ENCODE measurements at places on chromosomes 12 and 14.
A peak's percentile ranks its signal among the peaks of the same experiment; 100 is the strongest.

DNA sequence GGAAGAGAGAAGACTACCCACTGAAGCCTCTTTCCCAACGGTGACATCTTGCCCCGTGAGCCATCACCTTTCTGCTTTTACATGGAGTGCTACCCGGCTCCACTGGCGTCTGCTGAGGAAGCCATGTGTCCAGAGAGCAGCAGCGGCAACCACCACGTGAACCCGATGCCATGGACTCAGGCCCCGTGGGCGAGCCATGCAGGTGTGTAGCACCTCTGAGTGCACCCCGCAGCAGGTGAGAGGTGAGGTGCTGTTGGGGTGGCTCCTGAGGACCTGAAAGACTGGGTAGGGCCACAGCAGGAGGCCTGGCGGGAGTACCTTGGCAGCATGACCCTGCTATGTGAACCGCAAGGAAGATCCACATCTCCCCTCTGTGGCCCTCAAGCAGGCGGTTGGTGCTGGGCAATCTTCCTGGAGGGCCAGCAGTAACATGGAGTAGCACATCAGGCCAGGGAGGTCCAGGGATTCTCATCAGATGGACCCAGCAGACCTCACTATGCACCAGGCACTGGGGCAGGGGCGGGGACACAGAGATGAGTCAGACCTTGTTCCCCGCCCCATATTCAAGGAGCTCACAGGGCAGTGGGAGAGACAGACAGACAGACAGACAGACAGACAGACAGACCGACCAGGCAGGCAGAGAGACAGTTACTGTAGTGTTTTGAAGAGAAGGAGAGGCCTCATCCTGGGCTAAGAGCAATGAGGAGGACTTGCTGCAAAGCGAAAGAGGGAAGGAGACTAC, 129.6 kb downstream of the PAPOLA start:
- no peak for DNase-seq

DNA sequence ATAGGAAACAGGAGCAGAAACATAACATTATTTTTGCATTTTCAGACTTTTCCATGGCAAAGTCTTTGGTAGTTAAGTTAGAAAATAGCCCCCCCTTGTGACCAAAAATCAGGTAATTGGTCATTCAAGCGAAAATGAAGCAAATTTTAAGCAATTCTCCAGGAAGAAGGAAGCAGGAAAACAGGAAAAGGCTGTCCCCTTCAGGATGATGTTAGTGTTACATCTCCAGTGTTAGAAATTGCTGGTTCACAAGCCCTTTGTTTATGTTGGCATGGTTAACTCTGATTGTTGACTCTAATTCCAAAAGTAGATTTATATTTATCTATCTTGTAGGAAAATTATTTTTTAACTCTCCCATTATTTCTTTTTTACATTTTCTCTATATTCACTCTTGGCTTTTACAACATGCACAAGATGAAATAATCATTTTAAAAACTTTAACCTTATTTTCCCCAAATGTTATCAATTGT, 18.8 kb upstream of the GAS2L3 start:
- no peak for DNase-seq

DNA sequence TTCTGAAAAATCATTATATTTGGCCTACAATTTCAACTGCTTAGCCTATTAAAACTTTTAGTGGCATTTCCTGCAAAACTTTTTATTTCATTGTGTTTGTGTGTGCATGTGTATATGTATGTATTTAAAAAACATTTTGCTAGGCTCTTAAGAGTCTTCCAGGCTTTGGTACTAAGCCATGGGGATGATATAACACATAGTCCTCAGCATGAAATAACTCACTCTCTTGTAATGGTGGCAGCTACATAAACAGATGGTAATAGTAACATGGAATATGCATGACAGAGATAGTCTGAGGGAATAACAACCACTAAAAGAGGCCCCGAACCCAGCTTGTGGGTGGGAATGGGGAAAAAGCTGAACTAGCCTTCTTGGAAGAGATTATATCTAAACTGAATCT, 141.4 kb downstream of the TTLL5 start:
- no peak for DNase-seq

- no peak for DNase-seq
These were observed 209.7 kb downstream of the BCAT1 start for GRCh38 chr12:24739106-24739779.

- DNase-seq: no peak
These were observed 5.5 kb downstream of the ZFP36L1 start for GRCh38 chr14:68787092-68787992.

- DNase-seq: no peak
These were observed 218.9 kb downstream of the ACSS3 start for GRCh38 chr12:81296556-81297305.

- DNase-seq: no peak
These were observed at the start of gene BDKRB1 for GRCh38 chr14:96255501-96256366. BDKRB1 (plus strand) TSS chr14:96256210; CDS start chr14:96263683, 7,473 bp downstream.

- peak; percentile 71 for DNase-seq
These were observed 28.4 kb upstream of the GPR132 start for GRCh38 chr14:105093431-105094192.

DNA sequence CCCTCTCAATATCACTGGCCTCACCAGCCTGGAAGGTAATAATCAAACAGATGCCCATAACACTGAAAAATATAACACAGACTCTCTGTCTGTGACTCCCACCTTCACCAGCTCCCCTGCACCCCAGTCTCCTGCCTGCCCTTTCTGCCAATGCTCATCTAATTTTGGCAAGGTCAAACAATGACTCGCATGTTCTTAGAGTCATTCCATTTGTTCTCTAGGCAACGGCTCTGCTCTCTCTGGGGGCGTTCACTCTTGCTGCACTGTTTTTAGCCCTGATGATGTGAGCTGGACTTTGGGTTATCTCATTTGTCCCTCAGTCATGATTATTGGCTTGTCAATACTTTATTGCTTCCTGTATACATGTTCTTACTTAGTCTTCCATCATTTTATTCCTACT, 691.8 kb downstream of the FLRT2 start:
- no peak for DNase-seq

DNA sequence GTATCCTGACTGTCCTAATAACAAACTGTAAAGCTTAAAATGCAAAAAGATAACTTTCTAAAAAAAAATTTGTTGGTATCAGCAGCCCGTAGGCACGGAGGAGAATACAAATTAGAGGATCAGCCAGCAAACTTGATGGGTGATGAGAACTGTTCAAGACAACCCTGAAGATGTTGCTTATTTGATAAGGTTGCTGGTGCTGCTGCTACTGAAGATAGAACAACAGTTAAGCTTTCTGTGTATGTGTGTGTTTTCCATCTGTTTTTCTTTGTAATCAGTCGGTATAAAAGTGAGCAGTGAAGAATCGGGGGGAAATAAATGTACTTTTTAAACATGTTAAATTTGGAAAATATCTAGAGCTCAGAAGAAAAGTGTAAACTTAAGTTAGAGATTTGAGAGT, 67.4 kb upstream of the POC1B start:
- no peak for DNase-seq

GRCh38 chr12:27919671-27920235, 52.8 kb downstream of the PTHLH start:
- no peak for DNase-seq

DNA sequence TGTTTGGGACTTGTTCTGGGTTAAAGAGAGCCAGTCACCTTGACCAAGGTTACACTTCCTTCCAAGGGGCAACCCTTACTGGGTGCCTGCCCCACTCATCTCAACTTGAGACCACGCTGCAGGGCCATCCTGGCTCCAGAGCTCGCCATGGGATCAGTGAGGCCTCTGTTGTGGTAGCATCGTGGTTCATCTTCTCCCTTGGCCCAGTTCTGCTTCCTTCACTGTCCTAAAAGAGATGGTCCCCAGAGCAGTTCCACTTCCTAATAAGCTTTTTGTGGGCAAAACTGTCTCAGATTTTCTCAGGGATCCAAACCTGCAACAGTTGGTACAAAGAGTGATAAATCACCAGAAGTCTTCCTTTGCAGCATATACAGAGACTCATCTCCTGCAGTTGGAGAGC, 165.9 kb upstream of the TMEM260 start:
- no peak for DNase-seq

GRCh38 chr14:72892879-72893635, 844 bp downstream of the DPF3 start:
- DNase-seq: peak; percentile 16

- DNase-seq: no peak
These were observed 192.2 kb upstream of the PELI2 start for GRCh38 chr14:55926007-55926406.

DNA sequence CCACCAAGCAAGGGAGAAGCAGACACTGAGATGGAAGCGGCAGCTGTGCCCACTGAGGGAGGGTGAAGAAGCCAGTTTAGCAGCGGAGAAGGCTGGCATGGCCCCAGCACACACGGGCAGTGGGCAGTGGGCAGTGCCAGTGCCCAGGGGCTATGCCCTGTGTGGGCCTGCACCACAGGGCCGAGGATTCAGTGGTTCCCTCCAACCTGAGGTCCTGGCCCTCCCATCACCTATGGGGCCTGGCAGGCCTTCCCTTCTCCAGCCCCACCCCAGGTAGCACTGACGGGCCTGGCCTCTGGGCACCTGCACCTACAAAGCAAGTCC, 81.1 kb downstream of the ITPK1 start:
- DNase-seq: no peak

GRCh38 chr12:41485203-41485602, 297.1 kb downstream of the PDZRN4 start:
- no peak for DNase-seq

- DNase-seq: no peak
These were observed 148.0 kb upstream of the PWP1 start for GRCh38 chr12:107537464-107538119.

Measured in stimulated activated CD4-positive, alpha-beta T cell treated with anti-CD3 and anti-CD28 coated beads, Interleukin-4, amount 100 ng/mL, for 24 hours (primary cell).